ENCODE measurements at places on chromosomes 4 and X.

DNA sequence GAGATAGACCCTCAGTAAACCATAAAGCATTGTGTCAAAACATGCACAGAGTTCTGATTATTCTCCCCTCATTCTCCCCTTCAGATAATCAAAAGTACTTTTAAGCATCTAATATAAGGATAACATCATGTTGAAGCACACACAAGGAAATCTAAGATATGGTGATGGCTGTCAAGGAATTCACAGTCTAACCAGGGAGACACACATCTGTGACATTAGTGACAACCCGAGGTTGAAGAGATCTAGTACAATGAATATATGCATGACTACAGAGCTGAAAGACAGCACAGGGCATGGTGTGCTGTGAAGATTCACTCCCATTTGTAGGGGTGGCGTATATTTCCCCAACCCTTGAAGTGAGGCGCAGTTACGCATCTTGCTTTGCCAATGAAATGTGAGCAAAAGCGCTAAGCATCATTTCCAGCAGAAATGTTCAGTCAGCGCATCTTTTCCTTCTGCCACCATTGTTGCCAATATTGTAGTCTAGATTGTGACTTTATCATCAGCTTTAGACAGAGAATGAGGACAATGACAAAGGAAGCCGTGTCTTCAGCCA is 122.0 kb downstream of the NSUN7 start:
- no peak for DNase-seq

GRCh38 chr4:7075962-7076695 is 8.3 kb upstream of the GRPEL1 start:
- DNase-seq, result peak; percentile 20

- DNase-seq, result peak; percentile 63
Observed at GRCh38 chrX:40266490-40267333, 169.0 kb upstream of the BCOR start.

DNA sequence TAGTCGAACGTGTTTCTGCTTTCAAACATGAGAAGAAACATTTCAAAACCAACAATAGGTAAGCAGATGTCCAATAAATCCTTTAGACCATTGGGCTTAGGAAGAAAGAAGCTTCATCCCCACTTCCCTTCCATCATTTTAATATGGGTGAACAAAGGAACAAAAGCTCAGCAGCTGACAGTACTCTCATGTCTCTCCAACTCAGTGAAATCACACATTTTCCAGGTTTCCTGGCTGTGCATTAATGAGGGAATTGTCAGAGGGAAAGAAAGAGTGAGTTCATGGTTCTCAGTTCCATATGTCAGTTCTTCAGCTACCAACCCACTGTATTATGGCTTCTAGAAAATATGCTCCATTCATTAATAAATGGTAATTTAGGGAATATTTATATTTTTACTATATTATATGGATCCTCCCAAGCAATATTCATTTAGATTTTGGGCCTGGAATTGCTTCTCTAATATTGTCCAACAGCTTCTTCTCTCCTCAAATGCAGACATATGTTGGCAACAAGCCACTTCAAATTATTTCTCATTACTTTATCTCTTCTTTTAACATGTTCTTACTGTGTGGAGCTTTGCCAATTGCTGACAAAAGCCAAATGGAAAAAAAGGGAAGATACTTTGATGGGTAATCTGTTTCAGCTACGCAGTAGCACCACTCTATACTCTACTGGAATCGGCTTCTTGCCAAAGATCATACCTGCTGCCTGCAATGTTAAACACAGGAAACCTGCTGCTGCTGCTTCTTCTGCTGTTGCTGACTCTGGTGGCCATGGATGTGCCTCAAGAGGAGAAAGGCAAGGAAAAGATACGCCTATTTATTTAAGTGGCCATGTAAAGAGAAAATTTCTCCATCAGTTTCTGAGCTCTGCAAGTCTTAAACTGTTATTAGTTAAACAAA is 1757.6 kb downstream of the ARAP2 start:
- no peak for DNase-seq

- DNase-seq, result no peak
Observed at GRCh38 chr4:7381221-7381889, 53.4 kb downstream of the PSAPL1 start.

DNA sequence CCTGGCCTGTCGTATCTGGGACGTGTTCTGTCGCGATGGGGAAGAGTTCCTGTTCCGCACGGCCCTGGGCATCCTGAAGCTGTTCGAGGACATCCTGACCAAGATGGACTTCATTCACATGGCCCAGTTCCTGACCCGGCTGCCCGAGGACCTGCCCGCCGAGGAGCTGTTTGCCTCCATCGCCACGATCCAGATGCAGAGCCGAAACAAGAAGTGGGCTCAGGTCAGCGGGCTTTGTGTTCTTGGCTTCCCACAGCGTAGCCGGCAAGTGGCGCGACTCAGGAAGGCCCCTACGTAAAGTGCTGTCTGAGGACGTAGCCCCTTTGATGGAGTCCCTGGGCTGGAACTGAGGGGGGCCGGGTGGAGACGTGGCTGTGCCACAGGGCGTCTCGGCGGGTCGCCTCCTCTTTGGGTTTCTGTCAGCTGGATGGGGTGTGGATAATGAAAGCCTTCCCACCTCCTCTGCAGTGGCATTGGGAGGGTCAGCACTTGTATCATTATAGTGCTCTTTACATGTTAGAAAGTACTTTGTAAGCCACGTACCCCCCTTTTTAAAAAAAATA is 18.1 kb upstream of the TADA2B start:
- no peak for DNase-seq

- peak; percentile 50 for DNase-seq
Observed at GRCh38 chr4:87543835-87544461, 14.8 kb upstream of the SPARCL1 start.

DNA sequence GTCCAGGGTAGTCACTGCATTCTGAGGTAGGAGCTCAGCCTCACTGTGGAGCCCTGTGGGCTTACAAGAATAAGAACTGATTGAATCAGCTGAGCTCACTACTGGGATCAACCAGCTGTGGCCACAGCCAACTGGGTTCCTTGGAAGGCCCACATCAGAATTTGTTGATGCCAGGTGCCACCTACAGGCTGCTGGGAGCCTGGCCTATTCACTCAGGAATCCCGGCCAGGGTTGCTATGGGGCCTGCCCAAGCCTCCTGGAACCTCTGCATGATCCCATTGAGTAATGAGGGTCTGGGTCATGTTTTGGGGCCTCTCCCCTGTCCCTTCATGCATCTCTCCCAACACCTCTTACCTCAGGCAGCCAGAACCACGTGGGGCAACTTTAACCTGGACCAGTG is 53.9 kb upstream of the KIAA1210 start:
- DNase-seq, result peak; percentile 5

DNA sequence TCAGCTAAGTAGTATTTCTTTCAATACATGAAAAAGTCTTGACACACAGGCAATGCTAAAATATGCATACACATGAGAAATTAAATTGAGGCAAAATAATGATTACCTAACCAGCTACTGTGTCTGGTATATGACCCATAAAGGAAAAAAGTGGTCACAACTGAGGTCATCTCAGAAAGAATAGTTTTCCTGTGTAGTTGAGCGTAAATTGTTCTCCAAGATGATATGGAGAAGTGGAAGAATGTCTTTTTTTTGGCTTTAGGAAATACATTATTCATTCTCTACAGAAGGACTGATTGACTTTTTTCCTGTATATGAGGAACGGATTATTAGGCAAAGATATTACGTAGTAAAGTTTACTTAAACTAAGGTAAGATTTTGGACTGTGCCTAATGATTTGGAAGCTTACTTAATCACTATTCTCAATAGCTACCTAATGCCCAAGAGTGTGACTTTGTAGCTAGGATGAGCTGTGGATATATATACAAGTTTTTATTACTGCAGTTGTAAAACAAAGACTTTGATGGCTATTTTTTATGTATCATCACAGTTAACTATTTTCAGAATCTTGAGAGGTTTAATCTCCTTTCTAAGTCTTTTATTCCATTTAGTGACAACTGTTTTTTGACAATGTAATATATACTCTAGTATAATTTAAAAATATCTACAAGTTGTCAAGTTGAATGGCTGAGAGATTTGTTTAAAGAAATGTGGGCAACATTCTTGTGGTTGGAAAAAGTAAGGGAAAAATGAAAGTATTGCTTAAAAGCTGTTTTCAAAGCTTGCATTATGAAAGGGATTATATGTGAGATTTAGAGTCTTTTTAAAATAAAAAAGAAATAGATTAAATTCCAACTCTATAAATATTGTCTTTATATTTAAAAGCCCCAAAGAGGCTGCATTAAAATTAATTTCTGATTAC is 100.2 kb downstream of the PDLIM5 start:
- DNase-seq, result peak; percentile 73

DNA sequence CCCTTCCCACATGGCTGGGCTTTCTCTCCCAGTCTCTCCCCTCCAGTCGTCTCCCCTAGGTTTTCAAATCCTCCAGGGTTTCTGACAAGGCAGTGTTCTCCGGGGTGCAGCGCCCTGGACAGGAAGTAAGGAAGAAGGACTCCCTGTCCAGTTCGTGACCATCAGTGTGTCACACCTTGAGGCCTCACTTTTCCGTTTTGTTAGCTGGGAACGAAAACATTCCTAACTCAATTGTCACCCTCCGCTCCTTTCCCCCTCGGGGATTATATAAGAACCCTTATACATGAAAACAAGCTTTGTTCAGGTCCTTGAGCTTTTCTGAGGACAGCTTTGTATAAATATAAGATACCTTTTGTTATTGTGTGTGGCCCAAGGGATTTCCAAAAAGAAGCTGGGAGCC is 92.1 kb downstream of the KDR start:
- DNase-seq, result peak; percentile 46

DNA sequence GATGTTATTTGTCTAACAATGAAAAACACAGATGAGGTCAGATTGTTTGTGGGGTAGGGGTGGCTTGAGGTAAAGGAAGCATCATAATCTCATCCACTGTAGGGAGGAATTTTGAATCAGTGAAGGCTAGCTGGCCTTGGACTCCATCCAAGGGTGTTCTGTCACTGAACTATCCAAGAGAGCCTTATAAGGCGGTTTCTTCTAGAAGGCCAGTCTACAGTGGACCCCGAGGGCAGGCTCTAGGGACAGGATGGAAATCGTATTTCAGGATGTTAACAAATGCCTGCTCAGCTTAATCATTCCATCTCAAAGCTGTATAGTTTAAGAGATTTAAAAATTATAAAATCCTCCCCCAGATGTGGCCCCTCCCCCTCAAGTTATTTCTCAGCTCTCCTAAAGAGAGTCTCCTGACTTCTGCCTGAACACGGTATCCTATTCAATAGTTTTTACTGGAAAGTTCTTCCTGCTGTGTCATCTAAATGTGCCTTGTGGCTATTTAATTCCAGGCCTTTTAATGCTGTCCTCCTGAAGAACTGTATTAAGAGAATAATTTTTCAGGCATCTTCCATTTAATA is 8.0 kb downstream of the IGFBP7 start:
- peak; percentile 100 for DNase-seq

GRCh38 chr4:145956288-145956890 is 17.8 kb upstream of the ZNF827 start:
- peak; percentile 50 for DNase-seq

GRCh38 chr4:77039796-77040195 is 36.0 kb downstream of the CCNI start:
- DNase-seq, result no peak

DNA sequence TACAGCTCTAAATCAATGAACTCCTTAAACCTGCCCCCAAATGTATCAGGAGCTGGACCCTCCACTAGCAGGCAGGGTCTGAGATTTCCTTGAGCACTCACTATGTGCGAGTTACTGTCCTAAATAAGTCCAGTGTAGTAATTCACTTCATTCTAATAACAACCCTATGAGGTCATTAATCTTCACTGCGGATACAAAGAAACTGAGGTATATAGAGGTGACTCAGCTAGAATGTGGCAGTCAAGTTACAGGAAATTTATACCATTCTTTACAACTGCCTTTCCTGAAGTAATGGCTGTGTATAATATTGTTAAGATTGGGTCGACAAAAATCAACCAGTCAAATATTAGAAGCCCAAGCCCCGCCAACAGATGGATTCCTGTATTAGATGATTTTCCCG is 473.9 kb upstream of the FTHL17 start:
- peak; percentile 43 for DNase-seq

GRCh38 chrX:41407816-41408215 is 39.3 kb upstream of the NYX start:
- no peak for DNase-seq

GRCh38 chr4:74376888-74377483 is 12.0 kb downstream of the EREG start:
- peak; percentile 65 for DNase-seq

GRCh38 chr4:40402556-40402955 is 67.4 kb downstream of the CHRNA9 start:
- DNase-seq, result no peak

GRCh38 chr4:53376900-53377299 is 541 bp upstream of the FIP1L1 start:
- no peak for DNase-seq

DNA sequence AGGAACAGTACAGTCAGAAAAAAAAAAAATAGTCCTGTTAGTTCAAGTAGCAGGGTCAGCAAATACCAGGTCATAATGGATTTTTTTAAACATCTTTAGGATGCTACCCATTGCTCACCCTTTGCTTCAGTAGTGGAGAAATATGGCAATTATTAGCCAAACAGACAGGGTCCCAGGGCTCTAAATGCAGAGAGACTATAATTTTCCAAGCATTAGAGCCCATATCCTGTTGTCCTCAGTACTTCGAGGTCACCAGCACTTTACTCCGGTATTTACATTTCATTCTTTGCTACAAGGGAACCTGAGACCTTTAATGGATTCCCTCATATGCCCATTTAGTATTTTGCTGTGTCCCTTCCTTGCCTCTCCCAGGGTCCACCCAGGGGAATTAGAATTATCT is 1562.9 kb upstream of the TENM3 start:
- DNase-seq, result no peak

- DNase-seq, result no peak
Observed at GRCh38 chrX:68754406-68754805, 74.4 kb upstream of the EFNB1 start.

DNA sequence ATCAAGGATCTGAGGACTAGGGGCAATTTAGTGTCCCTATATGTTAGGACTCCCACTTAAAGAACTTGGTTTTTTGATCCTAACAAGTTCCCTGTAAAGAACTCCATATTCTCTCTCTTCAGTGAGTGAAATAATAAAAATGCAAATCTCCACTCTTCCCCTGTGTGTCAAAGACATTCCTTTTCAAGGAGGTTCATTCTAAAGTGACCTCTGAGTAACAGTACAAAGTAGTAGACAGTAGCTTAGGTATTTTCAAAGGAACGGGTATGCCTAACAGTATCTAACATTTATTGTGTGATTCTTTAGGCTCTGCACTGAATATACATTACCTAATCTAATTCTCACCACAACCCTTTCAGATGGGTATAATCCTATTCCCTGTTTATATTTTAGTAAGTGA is 58.4 kb upstream of the SCOC start:
- DNase-seq, result no peak

DNA sequence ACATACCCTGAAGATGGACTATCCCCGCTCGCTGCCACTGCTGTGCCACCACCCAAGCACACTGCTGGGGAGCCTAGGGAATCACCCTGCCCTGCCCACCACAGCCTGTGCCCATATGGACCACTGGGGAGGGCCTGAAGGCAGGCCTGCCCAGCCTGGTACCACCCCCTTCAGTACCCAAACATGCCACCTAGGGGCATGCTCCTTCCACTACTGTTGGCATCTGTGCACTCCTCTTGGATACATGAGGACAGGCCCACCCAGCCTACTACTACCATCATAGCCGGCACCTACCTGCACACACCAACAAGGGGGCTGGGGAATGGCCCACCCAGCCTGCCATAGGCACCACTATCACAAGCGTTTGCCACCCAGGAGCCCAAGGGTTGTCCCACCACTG is 30.1 kb upstream of the PRDX4 start:
- DNase-seq, result no peak

Data from fibroblast of skin of back (primary cell).